ENCODE measurements at places on chromosomes 12 and 14.

DNA sequence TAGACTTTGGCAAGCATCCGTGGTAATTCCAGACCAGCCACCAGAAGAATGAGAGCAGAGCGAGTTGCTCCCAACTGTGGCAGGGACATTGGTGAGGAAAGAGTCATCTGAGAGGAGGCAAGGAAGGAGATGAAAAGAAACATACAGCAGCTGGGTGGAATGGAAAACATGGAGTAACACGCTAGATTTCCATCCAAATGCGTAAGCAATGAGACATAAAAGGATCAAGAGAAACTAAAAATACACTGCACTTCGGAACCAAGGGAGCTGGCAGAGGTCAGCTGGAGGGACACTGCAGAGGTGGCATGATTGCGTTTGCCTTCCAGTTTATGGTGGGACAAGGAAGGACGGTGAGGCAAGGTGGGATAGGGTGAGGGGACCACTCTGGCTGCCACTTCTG lies 82.9 kb downstream of the DDX51 start:
- DNase-seq, result no peak

GRCh38 chr12:57343703-57344378 lies 87.0 kb downstream of the R3HDM2 start:
- no peak for DNase-seq

DNA sequence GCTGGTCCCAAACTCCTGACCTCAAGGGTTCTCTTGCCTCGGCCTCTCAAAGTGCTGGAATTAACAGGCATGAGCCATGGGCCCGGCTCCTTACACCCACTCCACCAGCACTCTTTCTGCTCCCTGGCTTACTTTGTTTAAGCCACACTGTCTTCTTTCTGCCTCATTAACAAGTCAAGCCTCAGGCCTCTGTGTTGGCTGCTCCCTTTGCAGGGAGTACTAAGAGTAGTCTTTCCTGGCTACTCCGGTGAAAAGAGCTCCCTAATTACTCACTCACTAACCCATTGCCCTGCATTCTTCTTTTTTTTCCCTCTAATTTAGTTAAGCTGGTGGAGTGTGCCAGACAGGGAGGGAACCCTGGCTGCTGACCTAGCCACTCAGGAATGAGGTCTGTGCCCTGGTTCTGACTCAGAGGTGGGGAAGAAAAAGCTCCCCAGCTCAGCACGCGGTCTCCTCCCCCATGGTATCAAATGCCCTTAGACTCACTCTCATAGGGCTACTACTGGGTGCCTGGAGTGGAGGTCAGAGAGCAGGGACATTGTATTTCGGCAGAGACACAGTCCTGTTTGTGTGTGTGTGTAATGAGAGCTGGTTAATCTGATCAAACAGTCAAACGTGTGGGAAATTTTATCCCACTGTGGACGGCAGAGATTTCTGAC lies 19.8 kb downstream of the GALNT6 start:
- DNase-seq, result no peak

DNA sequence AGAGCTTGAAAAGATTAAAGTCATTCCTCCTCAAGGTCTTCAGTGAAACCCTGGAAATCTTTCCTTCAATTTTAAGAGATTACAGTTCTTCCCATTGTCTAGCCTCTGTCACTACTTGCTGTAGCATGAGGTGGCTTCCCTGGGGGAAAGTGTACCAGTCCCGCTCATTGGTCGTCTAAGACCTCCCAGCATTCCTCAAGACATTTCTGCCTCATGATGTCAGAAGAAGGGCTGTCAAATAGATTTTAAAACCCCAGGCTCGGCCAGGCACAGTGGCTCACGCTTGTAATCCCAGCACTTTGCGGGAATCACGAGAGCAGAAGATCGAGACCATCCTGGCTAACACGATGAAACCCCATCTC lies 46.7 kb downstream of the SMUG1 start:
- DNase-seq, result no peak

DNA sequence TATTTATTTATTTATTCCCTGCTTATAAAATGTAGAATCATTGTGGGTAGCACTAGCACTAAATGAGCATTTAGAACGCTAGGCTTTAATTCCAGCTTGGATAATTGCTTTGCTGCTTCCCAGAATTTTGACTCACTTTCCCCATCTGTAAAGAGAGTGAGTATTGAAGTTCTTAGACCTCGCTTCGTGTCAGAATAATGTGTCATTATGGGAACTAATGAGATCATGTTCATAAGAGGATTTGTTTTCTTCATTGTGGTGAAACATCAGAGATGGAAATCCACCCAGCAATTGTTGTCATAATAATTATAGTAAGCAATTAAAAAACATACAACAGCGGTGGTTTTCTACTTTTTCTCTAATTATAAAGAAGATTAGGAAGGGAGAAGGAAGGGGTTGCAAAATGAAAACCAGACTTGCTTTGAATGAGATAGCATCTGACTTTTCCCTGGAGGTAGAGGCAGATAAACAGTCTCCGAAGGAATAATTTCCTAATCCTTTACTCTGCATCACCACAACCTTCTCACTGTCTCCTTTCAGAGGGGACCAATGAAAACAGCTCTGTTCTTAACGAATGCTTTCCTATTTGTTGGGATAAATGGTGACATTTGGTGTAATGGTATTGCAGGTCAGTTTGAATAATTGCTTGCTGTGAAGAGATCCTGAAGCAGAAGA lies 86.8 kb upstream of the ARHGAP5 start:
- no peak for DNase-seq

DNA sequence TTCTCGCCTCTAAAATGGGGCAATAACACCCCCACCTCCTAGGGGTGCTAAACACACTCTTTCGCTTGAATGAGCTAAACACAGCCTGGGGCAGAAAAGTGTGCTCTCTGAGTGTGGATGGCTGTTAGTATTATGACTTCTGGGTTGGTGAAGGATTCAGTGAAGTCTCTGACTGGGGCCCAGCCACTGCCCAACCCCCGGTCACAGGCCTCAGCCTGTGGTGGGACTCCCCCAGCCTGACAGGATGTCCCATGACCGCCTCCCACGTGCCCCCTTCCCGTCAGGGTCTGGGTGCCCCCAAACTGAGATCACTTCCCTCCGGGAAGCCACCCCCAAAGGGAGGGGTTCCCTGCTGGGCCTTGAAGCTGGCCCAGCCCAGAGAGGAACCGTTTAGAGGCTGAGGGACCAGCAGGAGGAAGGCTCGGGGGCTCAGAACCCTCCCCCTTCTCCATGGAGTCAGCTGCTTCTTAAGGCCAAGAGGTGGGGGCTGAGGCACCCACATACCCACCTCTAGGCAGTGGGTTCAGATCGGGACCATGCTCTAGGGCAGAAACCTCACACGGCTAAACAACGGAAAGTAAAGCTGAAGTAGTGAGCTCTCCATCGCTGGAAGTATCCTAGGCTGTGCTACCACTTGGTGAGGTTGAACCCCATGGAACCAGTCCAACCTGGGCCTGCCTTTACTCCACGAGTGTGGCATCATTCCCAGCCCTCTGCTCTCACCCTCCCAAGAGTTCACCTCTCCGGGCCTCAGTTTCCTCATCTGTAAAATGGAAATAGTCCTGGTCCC lies 13.8 kb downstream of the DTX1 start:
- no peak for DNase-seq

DNA sequence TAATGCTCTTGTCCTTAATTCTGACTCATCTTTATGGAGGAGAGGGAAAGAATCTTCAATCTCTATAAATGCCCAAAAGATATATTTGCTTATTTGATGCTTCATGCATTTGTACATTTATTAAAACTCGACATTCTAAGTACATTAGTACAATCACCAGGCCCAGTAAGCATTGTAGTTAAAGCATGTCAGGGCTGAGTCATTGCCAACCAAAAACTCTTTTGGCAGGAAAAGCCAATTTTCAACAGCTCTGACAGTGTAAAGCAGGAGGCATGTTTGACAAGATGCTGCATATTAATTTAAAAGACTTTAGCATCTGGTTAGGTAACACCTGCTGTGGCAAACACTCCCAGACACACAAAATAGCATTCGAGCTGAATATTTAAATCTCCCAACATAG lies 290.9 kb downstream of the PPFIA2 start:
- no peak for DNase-seq

DNA sequence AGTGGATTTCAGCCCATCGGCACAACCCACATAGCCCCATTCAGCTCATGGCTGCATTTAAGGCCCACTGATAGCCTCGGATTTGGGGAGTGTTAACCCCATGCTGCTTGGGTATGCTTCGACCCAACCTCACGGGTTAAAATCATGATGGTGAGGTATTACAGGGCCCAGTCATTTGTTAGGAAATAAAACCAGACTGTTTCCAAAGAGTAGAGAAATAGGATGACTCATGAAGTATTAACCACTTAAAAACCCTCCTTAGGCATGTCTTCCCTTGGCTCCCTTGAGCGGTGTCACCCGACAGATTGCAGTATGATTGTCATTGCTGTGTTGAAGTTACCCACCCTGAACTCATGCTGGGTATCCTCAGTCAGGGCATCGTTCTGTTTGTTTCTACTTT lies 289.1 kb downstream of the CACNA1C start:
- DNase-seq, result no peak

DNA sequence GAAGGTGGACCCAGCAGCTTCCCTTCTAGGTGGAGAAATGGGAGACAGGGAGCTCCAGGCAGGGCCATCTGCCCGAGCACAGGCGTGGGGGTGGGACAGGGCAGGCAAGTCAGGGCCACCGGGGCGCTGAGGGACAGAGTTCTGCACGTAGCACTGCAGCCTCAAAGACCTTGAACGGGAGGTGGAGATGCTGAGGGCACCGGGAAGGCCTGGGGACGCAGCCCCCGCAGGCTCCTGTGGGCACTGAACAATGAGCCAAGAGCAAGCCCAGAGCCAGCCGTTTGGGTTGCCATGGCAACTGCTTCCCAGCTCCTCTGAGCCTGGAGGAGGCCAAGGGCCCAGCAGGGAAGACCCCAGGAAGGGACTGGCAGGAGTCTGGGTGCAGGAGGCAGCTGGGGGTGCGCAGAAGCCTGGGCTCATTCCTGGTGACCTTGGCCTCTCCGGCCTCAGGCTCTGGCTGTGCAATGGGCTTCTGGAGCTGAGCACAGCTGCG lies 3.4 kb downstream of the LBHD2 start:
- DNase-seq, result no peak

- DNase-seq, result no peak
Observed at GRCh38 chr12:30753751-30754382, 884 bp downstream of the CAPRIN2 start.

GRCh38 chr12:7066596-7066995 lies 6.1 kb downstream of the C1S start:
- DNase-seq, result no peak

GRCh38 chr14:99600232-99600888 lies 3.6 kb downstream of the CCDC85C start:
- DNase-seq, result no peak

- DNase-seq, result no peak
Observed at GRCh38 chr12:93427779-93428564, 13.8 kb downstream of the UBE2N start.

- DNase-seq, result no peak
Observed at GRCh38 chr12:127263621-127264020, 1003.3 kb upstream of the TMEM132C start.

DNA sequence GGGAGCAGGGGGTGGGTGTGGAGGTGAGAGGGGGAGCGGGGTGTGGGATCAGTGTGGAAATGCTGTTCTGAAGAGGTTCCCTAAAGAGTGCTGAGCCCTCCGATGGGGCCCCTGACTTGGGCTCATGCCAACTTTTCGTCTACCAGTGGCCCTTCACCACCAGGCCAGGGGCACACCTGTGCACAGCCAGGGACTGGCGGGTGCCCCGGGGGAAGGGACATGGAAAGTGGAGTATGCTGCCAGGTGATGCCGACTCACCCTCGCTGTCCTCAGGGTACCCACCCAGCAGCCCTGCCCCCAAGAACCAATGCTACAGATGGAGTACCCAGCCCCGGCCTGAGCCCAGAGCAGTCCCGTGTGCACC lies 26.2 kb downstream of the AMN start:
- DNase-seq, result no peak

- no peak for DNase-seq
Observed at GRCh38 chr12:58425481-58426392, 484.4 kb downstream of the ATP23 start.

DNA sequence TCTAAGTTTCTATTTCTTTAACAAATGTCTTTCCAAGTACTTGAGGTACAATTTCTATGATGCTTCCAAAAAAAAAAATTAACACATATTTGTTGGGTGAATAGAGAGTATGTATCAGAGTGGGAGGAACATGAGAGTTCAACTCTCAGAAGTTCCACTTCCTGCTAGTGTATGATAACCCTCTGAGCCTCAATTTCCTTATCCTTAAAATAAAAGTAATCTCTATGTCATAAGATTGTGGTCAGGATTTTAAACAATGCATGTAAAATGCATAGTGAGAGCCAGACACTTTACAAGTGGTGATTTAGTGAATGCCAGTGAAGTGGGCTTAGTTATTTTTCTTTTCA lies 270.3 kb upstream of the AMIGO2 start:
- DNase-seq, result no peak

DNA sequence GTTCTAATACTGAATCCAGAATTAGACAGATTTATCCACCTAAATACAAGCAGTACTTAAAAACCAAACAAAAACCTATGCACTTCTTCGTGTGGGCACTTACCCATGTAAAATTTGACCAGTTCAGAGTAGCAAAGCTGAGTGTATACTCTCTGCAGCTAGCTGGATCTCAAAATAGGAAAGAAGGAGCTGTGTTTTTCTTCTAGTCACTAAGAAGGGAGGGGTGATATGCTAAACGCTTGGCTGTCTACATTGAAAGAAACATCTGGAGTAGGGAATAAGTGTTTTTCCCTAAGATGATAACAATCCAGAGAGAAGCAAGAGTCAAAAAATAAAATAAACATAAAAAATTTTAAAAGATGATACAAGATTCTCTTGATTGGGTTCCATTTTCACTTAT lies 20.0 kb downstream of the RBMS2 start:
- no peak for DNase-seq

- DNase-seq, result no peak
Observed at GRCh38 chr12:67449591-67450052, 180.5 kb downstream of the CAND1 start.

DNA sequence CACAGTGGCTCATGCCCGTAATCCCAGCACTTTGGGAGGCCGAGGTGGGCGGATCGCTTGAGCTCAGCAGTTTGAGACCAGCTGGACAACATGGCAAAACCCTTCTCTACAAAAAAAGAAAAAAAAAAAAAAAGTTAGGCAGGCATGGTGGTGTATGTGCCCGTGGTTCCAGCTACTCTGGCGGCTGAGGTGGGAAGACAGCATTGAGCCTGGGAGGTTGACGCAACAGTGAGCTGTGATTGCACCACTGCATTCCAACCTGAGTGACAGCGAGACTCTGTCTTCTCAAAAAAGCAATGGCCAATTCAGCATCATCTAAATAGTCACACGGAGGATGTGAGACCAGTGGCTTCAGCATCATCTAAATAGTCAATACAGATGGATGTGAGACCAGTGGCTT lies 10.4 kb upstream of the SAMD4A start:
- DNase-seq, result no peak

GRCh38 chr14:86104691-86105265 lies 574.8 kb downstream of the FLRT2 start:
- no peak for DNase-seq

Measured in activated CD4-positive, alpha-beta T cell treated with anti-CD3 and anti-CD28 coated beads, Interleukin-2, amount 50 U/mL, for 4 hours (primary cell).